Endothelial cell (in vitro differentiated cells): ENCODE measurements at places on chromosomes 3 and 15.

DNA sequence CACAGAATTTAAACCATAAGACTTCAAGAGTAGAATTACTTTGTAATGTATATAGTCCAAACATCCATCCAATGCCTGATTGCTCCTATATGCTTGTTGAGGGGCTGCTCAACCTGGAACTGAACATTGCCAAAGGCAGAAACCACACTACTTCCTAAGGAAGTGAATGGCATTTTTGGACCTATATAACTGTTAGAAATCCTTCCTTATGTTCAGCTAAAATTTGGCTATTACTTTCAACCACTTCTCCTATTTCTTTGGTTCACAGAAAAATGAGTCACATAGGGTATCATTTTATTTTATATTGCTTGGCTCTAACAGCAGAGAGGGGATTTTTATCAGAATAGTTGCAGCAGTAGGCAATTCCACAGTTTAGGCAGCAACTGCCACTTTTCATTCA, 342.1 kb downstream of the SLC9A9 start:
- no peak for DNase-seq

- DNase-seq, result no peak
Observed at GRCh38 chr3:71614869-71615268, 31.3 kb upstream of the FOXP1 start.

DNA sequence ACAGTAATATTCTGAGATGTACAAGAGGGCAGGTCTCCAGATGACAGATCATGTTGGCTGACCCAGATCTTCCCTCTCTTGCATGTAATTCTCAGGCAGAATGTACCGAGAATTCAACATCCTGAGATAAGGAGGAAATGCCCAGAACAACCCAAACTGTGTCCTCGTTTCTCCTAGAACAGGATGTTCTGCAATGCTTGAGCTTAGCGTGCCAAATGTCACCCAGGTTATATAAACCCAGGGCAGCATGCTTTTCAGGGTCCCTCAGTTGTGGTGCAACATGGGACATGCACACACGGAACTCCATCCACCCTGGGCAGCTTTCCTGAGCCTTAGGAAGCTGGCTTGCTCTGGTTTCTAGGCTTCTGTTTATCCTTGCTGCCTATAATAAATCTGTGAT, 102.1 kb upstream of the CMC1 start:
- no peak for DNase-seq

DNA sequence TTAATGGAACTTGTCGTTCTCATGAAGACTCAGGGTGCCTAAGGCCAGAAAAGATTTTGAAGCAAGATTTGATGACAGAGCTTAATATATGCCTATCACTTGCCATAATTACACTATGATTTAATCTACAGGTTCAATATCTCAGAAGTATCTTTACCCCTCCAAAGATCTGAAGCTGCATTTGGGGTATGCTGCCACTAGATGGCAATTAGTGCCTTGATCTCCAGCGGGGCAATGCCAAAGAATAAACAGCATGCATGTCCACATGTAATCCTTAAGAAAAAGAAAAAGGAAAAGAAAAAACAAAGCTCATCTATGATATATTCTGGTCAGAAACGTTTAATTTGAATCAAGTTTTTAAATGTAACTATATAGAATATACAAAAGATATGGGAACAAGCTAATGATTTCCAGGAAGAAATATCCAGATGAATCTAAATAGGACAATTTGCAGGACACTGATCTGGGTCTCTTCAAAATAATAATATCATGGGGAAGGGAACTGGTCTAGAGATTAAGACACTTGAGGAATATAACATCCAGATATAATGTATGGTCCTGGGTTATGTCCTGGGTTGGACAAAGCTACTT, 55.0 kb upstream of the SOX14 start:
- peak; percentile 49 for DNase-seq

DNA sequence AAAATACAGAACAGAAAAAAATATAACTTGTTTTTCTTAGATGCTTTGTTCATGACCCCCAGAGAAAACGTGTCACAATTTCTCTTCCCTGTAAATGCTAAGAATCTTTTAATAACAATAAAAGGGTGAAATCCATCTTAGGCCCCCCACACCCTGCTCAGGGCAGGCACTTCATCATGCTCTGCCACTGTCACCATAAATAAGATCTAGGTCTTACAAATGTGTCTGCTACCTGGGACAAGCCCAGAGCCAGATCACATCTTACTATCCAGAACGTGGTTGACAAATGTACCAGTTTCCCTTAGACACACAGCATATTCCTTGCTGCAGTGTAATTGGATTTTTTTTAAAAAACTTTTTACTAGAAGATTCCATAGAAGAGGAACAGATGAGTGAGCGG, 795.4 kb downstream of the AGBL1 start:
- no peak for DNase-seq

- DNase-seq, result no peak
Observed at GRCh38 chr3:171099911-171100310, 73.4 kb upstream of the SLC2A2 start.

GRCh38 chr15:31062310-31062847, 39.1 kb downstream of the TRPM1 start:
- no peak for DNase-seq
